ENCODE measurements at places on chromosomes 7 and 10.
A peak's percentile ranks its signal among the peaks of the same experiment; 100 is the strongest.

GRCh38 chr10:80855348-80855971, 317.8 kb downstream of the SH2D4B start:
- DNase-seq, result no peak

DNA sequence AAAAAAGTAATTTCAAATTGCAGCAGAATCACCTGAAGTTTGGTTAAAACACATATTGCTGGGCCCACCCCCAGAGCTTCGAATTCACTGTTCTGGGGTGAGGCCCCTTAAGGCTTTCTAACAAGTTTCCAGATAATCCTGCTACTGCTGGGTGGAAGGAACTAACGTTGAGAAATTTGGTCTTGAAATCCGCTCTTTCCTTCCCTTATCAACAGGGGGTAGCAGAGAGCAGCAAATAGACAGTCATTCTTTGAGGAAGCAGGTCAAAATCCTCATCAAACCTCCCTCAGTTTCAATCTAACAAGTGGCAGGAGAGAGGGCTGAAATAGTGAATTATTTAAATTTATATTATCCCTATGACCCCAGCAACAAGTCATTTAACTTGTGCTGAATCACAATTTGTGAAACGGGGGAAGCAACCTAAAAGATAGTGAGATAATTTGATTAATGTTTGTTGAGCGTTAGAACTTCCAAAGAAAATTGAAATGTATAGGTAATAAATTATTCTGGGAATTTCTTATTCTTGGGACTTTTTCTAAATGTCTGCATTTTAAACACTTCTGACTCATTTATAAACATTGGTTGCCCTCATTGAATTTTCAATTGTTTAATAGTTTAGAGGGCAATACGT, 21.7 kb upstream of the MALSU1 start:
- DNase-seq, result no peak

DNA sequence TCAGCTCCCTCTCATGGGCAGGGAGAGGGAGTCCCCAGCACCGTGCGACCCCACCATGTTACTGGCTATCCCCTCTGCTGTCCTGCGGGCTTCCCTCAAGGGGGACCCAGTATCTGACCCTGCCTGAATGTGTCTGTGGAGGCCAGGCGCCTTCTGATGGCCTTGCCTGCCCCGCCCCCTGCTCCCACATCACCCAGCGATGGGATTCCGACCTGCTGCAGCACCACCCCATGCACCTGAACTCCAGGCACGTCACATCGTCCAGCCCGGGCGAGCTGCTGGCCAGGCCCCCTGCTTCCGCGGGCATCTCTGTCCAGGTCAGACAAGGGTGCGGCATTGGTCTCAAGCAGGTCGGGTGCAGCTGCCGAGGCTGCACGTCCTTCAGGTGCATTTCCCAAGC, 19.0 kb downstream of the LRRC27 start:
- no peak for DNase-seq

GRCh38 chr7:129949292-129950133, 3.2 kb downstream of the UBE2H start:
- DNase-seq, result peak; percentile 12

DNA sequence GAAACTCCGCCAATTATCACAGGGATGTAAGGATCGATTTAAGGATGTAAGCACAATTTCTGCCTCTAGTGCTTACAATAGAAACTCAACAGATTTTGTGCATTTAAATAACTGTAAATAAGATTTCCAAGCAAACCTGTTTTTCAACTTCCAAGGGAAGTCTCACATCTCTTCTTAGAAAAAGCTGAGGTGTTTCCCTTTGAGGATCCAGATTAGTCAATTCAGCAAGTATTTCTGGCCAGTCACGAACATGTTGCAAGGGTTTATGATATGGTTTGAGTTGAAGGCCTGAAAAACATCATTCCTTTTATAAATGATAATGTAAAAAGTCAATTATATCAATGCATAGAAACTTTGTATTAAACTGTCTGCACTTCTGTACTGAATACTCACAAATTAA, 23.9 kb downstream of the KRIT1 start:
- no peak for DNase-seq

DNA sequence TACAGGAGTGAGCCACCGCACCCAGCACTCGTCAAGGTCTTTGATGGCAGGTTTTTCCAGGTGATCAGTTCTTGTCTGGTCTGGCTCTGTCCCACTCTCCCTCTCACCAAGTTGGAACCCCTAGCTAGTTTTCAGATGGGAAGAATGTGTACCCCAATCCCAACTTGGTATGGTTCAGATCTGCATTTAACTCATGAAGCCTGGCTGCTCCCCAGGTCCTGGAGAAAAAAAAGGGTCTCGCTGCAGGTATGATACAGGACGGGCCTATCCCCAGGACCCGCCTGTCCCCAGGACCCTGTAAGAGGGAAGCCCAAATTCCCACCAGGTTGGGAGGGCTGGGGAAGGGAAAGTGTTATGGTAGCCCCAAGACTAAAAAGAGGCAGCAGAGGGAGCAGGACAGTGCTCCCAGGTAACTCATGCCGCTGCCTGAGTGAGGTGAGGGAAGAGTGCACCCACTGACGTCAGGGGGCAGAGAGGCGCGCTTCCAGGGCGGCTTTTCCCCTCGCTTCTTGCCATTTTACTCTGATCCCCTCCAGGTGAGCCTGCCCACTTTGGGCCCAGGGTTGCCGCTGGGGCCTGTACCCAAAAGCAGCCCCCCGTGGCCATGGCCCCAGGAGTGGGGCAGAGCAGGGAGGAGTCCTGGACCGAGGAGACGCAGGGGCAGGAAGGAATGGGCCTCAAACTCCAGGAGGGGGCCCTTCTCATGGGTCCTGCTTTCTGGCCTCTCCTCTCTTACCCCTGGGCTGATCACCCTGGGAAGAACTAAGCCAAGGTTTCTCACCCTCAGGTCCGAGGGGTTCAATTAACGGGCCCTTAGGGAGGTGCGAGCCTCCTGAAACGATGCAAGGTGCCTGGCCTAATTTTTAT, 36.4 kb upstream of the SRRM3 start:
- DNase-seq, result no peak

- no peak for DNase-seq
Observed at GRCh38 chr7:79341902-79342301, 111.6 kb downstream of the MAGI2 start.

- DNase-seq, result no peak
Observed at GRCh38 chr10:113751181-113751732, at the start of gene PLEKHS1. Gene PLEKHS1, plus strand, starts transcription at chr10:113751682. Its CDS starts 3,596 bp downstream, at chr10:113755278.

DNA sequence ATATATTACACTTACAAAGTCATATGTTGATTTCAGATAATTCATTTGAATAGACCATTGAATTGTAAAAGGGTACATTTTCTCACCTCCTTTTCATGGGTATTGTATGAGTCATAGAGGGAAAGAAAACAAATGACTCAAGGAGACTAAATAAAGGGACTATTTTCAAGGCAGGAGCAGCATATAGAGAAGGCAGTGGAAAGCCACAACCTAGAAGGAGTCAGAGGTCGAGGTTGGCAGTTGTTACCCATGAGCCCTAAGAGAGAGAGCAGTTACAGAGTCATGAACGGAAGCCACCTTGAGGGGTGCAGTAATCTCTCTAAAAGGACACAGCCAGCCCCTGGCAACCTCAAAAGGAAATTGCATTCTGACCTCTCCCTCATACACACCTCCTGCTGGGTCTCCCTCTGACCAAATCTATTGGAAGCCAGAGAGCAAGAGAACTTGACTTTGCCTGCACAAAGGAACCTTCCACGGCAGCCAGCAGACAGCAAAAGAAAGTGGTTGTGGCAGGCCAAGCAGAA, 137.9 kb downstream of the GRM8 start:
- no peak for DNase-seq

DNA sequence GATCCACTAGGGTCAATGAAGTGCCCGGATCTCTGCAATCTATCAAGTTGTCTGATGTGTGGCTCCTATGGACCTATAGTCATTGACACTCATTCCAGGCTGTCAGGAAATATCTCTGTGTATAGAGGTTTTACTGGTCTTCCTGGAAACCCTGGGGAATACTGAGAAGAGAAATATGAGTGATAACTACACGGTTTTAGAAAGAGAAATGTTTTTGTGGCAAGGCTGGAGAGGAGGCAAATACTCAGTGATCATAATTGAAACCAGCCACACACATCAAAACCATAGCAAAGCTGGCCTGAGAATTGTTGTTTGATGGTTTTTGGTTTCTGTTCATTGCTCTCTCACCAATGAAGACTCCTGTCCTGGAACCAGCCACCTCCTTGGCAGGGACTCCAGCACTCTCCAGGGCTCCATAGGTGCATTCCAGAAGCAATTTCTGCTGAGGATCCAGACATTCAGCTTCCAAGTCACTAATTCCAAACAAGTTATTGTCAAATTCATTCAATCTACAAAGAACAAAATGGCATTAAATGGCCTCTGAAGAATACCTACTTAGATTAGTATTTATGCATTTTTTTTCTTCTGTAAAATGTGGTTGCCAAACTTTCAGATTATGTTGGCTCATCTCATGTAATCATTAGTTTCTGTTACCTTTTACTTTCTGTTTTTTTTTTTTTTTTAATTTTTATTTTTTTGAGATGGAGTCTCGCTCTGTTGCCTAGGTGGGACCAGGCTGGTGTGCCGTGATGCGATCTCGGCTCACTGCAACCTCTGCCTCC, 108.6 kb upstream of the ABI1 start:
- DNase-seq, result peak; percentile 1

DNA sequence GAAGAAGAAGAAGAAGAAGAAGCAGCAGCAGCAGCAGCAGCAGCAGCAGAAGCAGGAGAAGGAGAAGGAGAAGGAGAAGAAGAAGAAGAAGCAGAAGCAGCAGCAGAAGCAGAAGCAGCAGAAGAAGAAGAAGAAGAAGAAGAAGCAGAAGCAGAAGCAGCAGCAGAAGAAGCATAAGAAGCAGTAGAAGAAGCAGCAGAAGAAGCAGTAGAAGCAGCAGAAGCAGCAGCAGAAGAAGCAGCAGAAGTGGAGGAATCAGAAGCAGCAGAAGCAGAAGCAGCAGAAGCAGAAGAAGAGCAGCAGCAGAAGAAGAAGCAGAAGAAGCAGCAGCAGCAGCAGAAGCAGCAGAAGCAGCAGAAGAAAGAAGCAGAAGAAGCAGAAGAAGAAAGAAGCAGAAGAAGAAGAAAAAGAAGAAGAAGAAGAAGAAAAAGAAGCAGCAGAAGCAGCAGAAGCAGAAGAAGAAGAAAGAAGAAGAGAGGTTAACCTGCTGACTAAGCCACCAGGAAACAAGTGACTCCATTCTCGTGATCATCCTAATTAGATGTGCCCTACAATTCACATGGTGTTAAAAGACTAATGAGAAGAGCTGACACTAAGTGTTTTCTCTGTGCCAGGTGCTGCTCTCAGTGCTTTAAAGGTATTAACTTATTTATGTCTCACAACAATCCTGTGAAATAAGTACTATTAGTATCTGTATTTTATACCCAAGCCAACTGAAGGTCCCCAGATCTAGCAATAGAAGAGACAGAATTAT, 11.6 kb downstream of the CDNF start:
- DNase-seq, result no peak

DNA sequence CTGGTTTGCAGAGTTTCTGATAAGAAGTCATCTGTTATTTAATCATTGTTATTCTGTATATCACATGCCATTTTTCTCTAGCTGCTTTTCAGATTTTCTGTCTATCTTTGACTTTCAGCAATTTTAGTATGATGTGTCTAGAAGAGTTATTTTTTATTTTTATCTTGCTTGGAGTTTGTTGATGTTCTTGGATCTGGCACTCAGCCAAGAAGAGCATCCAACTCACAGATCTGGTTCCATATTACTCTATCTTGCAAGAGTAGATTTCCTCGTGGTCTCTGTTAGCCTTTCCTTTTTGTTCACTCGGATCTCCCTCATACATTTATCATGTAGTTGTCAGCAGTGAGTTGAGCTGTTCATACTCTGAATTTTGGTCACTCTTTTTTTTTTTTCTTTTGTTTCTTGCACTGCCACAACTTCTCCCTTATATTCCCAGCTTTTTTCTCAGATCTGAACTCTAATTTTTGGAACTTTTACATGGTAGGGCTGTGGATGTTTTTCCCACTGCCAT, 54.8 kb upstream of the CALCR start:
- no peak for DNase-seq

DNA sequence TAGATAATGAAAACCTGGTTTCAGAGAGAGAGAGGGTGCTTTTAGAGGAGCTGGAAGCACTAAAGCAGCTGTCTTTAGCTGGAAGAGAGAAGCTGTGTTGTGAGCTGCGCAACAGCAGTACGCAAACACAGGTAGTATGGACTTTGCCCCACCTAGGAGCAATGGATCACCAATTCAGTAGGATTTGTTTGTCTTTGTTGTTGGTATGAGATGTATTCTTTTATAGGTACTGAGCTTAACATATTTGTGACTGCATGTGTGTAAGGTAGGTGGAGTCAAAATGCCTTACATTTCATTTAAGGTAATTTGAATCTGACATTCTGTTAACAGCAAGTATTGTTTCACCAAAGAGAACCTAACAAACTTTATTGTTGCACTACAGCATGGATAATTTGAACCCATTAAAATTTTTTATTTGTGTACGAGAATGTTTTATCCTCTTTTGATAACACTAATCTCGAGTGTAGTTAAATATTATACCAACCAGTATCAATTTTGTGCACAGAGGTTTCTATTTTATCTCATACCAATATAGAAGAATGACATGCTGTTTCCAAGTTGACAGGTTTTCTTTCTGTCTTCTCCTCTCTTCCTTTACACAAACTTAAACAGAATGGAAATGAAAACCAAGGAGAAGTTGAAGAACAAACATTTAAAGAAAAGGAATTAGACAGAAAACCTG, 92.1 kb downstream of the CYP51A1 start:
- DNase-seq, result no peak

- no peak for DNase-seq
Observed at GRCh38 chr7:531777-532176, 12.1 kb upstream of the PDGFA start.

GRCh38 chr10:62640411-62640810, 164.1 kb upstream of the ADO start:
- no peak for DNase-seq

Data from activated T-cell treated with anti-CD3 and anti-CD28 coated beads for 48 hours (primary cell).